ENCODE measurements at places on chromosomes 3 and 15. TPM values are rescaled to one million over a fixed set of nuclear protein-coding genes. Genes with fewer than 3 reads are reported as not detected.

The TPRA1 gene
- total RNA-seq = 35.7 TPM

The SLC15A2 gene
- total RNA-seq = 0.19 TPM

The CCDC54 gene
- not detected for total RNA-seq

The SHF gene
- total RNA-seq = 3.1 TPM

The MYO1E gene
- 196 TPM for total RNA-seq

The ROBO1 gene
- total RNA-seq = 57.3 TPM

The MNS1 gene
- total RNA-seq = 4.8 TPM

The GP9 gene
- not detected for total RNA-seq

The JAGN1 gene
- 27.3 TPM for total RNA-seq

The CFAP100 gene
- total RNA-seq = not detected

The NANOGP8 gene
- total RNA-seq = not detected

The CILP gene
- under 0.01 TPM for total RNA-seq

The MRPS25 gene
- total RNA-seq = 18.3 TPM

The NLGN1 gene
- 6.1 TPM for total RNA-seq

The NPAP1 gene
- total RNA-seq = not detected

The SPSB4 gene
- total RNA-seq = not detected

The IL17RB gene
- total RNA-seq = under 0.01 TPM

The ZPLD1 gene
- 0.19 TPM for total RNA-seq

The TYRO3 gene
- 3.4 TPM for total RNA-seq

The TICRR gene
- 3.7 TPM for total RNA-seq

The SLC2A2 gene
- total RNA-seq = not detected

The GPR160 gene
- total RNA-seq = 2.0 TPM

The SCAANT1 gene
- not detected for total RNA-seq

The IL16 gene
- not detected for total RNA-seq

The RARB gene
- 52.7 TPM for total RNA-seq

The TRPM1 gene
- not detected for total RNA-seq

The LRRFIP2 gene
- 71.7 TPM for total RNA-seq

The SH2D7 gene
- not detected for total RNA-seq

The STRC gene
- 0.28 TPM for total RNA-seq

The MRPL3 gene
- total RNA-seq = 95.0 TPM

The FAM174B gene
- 1.2 TPM for total RNA-seq

The NR2F2 gene
- total RNA-seq = 15.5 TPM

The TTLL13 gene
- total RNA-seq = not detected

The RASL12 gene
- 1.1 TPM for total RNA-seq

The STAB1 gene
- total RNA-seq = 2.9 TPM

The LRRIQ4 gene
- 0.19 TPM for total RNA-seq

The GNB4 gene
- 104 TPM for total RNA-seq

The ADIPOQ gene
- not detected for total RNA-seq

The ZNF860 gene
- 0.85 TPM for total RNA-seq

The PLAAT1 gene
- not detected for total RNA-seq

The ERICH6 gene
- under 0.01 TPM for total RNA-seq

The GOLGA8H gene
- 0.28 TPM for total RNA-seq

The TGM4 gene
- not detected for total RNA-seq

The DUOXA1 gene
- total RNA-seq = not detected

The ITPKA gene
- total RNA-seq = 0.28 TPM

The SEMA5B gene
- under 0.01 TPM for total RNA-seq

The ADGRG7 gene
- not detected for total RNA-seq

The FOXB1 gene
- total RNA-seq = not detected

The IRAK2 gene
- 8.1 TPM for total RNA-seq

The GPR62 gene
- not detected for total RNA-seq

The GHRL gene
- total RNA-seq = not detected

The IP6K2 gene
- 30.2 TPM for total RNA-seq

The RTP4 gene
- 0.58 TPM for total RNA-seq

The CLDN1 gene
- total RNA-seq = 2.0 TPM

The NR1I2 gene
- total RNA-seq = not detected

Measured in regular cardiac myocyte (primary cell).